ENCODE measurements at places on chromosomes 7 and 10.

DNA sequence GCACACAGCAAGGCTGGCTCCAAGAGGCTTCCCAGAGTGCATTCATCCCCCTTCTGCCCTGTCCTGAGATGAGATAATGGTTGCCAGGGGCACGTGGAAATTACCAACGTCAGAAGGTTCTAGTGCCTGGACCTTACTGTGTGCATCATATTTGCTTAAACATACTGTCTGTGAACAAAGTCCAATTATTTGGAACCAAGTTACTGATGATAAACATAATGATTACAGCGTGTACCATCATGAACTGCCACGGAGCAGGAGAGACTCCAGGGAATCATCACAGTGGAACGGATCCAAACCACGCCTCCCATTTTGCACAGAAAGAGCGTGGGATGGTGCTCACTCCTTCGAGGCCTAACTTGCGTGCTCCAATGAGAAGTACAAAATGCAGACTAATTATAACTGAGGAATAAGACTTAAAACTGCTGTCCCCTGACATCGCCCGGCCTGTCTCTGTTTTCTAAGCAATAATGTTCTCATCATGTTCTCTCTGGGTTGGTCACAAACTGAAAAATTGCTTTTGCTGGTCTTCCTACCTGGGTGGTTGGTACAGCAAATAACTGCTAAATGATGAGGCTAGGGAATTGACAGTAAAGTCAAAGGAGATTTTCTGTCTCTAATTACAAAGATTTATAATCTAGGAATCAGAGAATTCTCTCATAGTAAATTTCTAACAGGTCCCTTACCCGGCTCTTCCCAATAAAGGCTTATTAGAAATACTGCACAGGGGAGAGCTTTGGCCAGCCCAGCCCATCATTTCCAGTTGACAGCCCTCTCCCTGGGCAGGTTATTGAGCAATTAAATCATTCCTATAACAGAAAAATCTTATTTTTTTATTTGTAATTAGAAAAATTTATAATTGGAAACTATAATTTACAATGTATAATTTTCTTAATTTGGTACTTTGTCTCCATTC, 182.2 kb downstream of the CAMK1D start:
- no peak for DNase-seq

GRCh38 chr7:29432721-29433120, 130.9 kb upstream of the PRR15 start:
- no peak for DNase-seq

DNA sequence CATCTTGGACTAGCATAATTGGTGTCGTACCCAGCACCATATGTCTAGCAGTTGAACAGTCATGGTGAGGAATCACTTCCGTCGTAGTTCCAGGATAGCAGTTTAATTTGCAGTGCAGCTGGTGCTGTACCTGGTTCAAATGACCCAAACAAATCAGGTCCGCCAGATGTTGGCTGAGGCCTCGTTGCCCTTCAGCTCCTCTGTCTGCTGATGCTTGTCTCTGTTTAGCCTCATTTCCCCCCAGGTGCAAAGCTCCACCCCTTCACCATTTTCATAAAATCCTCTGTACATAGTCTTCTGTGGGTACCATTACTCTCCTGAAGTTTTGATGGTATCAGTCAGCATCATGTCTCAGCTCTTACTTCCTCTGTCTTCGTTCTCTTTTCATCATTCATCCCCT, 35.1 kb downstream of the UMAD1 start:
- DNase-seq = no peak

DNA sequence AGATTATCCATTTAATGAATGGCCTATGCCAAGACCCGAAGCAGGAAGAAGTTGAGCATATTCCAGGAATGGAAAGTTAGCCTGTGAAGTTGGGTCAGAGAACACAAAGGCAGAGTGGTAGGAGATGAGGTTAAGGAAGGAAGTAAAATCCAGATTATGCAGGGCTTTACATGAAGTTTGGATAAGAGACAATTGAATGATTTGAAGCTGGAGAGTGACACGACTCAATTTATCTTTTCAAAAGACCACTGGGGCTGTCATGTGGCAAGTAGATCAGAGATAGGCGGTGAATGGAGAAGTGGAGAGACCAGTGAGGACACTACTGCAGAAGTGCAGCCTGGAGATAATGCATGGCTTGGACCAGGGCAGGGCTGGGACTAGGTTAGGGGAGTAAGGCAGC, 7.2 kb upstream of the CNOT4 start:
- no peak for DNase-seq

- DNase-seq = no peak
These were observed 79.6 kb upstream of the EMX2 start for GRCh38 chr10:117462816-117463544.

- no peak for DNase-seq
These were observed 202.6 kb downstream of the BUB3 start for GRCh38 chr10:123356799-123357198.

DNA sequence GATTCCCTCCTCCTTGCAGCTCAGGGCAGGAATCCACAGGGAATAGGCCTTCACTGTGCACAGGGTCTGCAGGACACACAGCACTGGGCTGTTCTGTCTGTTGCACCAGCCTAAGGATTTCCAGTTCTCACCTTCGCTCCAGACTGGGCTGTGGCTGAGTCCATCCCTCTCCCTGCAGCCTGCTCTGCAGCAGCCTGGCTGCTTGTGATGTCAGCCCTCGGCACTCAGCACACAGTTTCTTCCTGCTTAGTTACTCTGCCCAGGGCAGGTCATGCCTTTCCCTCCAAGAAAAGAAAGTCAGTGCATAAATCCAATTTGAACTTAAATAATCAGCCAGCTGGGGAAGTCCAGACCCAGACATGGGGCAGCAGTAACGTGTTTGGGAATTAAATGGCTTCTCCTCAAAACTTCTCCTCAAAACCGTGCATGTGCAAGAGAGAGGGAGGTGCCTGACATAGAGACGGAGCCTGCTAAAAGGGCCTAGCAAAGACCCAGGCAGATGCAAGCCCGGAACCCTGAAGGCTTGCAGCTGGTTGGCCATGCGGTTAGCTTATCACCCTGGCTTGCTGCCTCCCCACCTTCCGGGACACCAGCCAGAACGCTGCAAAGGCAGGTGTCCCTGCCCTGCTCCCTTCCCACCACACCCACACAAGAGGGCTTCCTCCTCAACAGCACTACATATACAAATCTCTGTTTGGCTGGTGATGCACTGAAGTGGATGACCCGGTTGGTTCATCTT, 10.9 kb upstream of the GDF2 start:
- DNase-seq = peak; percentile 5

- DNase-seq = no peak
These were observed 16.6 kb downstream of the C7orf33 start for GRCh38 chr7:148607151-148607661.

DNA sequence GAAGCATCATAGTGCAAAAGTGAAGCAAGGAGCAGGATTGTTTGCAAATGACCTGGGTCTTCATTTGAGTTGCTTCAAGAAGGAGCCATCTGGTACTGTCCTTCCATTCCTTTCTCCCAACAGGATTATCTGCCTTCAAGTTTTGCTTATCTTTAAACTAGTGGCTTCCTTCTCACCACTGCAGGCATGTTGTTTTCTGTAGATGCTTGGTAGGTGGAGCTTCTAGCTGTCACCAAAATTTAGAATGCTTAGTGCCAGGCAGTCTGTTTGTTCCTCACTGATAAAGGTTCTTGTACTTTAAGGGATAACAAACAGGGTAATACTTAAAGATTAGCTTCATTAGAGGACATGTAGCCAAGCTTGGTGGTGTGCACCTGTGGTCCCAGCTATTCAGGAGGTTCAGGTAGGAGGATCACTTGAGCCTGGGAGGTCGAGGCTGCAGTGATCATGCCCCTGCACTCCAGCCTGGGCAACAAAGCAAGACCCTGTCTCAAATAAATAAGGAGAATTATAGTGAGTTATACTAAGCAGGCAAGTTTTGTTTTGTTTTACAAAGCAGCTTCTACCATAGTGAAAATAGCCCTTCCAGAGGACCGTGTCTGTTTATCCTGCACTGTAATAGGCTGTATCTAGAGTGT, 5.7 kb downstream of the ARL5B start:
- no peak for DNase-seq

- DNase-seq = no peak
These were observed 107.5 kb upstream of the ARID5B start for GRCh38 chr10:61793760-61794703.

DNA sequence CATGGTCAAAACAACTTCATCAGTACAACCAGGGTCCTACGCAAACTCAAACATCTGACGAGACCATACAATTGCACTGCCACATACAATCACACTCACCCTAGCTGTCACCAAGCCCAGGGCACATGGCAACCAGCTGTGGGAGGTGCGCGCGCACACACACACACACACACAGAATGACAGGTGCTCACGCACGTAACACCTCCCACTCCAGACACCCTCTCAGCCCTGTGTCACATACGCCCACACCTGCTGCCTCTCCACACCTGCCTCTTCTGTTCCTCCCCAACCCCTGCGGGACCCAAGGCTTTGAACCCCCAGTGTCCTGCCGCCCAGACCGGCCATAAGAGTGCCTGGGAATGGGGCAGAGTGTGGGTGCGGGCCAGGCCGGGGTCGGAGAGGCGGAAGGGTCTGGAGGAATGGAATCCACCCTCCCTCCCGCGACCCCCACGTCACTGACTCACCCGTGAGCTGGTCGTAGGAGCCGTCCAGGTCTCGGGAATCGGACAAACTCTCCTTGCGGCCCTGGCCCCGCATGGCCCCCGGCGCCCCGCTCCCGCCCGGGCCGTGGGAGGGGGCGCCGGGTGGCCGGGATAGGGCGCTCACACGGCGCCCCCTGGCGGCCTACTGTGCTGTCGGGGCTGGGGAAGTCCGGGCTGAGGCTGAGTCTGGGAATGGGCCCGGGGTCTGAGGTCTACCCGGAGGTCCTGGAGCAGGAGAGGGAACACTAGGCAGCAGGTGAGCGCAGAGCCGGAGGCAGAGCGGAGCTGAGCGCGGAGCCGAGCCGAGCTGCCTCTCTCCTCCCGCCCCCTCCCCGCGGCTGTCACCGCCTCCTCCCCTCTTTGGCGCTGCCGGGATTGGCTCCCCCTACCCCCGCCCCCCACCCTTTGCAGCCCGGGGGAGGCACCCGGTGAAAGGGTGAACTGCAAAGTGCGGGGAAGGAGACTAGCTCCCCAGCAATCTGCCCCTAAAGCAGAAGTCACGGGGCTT, at the start of gene KCNIP2:
TSS of gene KCNIP2 (minus strand) at position 769 of the 990 bp plus-strand sequence. CDS start at position 537, 232 bp downstream.
- DNase-seq = peak; percentile 79

DNA sequence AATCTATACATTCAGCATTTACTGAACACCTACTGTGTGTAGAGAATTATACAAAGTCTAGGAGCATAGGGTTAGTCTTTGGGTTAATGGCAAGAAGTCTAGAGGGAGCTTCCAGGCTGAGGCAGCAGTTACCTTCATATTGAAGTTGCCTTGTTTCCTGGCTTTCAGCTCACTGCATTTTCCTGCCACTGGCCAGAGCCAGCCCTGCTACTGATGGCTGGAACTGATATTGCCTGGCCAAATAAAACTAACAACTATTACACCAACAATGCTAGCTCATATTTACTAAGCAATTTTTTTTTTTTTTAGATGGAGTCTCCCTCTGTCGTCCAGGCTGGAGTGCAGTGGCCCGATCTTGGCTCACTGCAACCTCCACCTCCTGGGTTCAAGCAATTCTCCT, 165.7 kb upstream of the ITGB1 start:
- DNase-seq = no peak

GRCh38 chr10:77160679-77161078, 476.9 kb downstream of the KCNMA1 start:
- DNase-seq = no peak

- DNase-seq = no peak
These were observed 11.3 kb downstream of the STARD3NL start for GRCh38 chr7:38189231-38189938.

DNA sequence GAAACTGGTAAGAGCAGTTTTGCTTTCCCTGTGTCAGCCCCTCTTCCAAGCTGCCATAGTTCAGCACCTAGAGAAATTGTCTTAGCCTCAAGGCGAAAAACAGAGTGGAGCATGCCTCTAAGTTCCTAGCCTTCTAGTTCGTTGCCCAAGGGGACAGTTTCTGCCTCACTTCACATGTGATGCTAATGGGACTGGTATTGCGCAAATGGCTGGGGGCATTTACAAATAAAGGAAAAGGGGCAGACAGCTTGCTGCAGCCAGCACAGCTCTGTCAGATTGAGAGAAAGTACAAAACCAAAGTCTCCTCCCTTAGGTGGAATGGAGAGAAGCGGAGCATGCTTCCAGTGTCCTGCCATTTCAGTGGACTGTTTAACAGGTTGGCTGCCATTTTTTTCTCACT, 567.7 kb downstream of the ETV1 start:
- no peak for DNase-seq

- DNase-seq = no peak
These were observed 52.5 kb upstream of the FRMD4A start for GRCh38 chr10:14383266-14383665.

DNA sequence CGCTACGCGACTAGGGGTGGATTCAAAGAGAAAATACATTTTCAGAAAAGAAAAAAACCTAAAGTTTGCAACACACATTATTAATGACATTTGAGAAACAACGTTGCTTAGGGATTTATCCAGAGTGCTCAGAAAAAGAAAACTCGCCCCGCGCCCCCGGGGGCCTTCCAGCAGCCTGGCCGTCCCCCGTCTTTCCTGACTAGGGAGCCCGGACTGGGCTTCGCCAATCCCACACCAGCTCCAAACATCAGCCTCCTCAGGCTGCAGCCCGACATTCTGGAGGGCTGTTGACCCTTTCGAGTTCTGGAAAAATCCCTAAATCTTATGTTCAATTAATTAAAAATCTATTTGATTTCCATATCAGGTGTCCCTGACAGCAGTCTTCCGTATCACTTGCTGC, 48.6 kb downstream of the CLEC2L start:
- DNase-seq = no peak

- DNase-seq = no peak
These were observed 37.5 kb upstream of the PFKFB3 start for GRCh38 chr10:6165221-6165725.

- DNase-seq = no peak
These were observed 93.3 kb upstream of the FAM171A1 start for GRCh38 chr10:15464381-15464780.

DNA sequence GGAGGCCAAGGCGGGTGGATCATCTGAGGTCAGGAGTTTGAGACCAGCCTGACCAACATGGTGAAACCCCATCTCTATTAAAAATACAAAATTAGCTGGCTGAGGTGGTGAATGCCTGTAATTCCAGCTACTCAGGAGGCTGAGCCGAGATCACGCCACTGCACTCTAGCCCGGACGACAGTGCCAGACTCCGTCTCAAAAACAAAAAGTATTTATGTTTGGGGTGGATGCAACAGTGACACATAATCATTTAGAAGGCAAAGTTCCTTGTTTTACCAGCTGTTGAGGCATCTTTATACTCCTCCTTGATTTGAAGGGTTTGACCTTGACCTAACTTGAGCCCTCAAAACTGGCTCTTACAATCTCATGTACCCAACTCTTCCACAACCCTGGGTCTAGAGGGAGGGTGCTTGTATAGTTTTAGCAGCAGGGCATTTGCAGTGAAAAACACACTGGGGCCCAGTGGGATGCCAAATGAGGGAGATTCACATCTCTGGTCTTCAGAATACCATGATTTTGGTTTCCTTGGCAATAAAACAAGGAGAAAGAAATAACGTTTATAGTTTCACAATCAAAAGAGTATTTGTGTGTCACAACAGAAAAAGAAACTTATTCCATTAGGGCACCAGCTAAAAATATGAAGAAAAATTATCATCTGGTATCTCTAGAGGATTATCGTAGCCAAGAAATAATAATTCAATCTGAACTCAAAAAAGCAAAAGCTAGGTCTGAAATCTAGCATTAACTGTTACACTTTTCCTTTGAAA, 14.2 kb upstream of the TMEM254 start:
- no peak for DNase-seq

- DNase-seq = no peak
These were observed 40.0 kb upstream of the KMT2E start for GRCh38 chr7:104973909-104974415.

GRCh38 chr10:12782537-12782936, 219.0 kb downstream of the CCDC3 start:
- peak; percentile 19 for DNase-seq

- peak; percentile 84 for DNase-seq
These were observed 31.3 kb downstream of the KIN start for GRCh38 chr10:7756360-7756992.
